ENCODE measurements at places on chromosomes 5 and 9. TPM values are rescaled to one million over a fixed set of nuclear protein-coding genes. Genes with fewer than 3 reads are reported as not detected.

DNA sequence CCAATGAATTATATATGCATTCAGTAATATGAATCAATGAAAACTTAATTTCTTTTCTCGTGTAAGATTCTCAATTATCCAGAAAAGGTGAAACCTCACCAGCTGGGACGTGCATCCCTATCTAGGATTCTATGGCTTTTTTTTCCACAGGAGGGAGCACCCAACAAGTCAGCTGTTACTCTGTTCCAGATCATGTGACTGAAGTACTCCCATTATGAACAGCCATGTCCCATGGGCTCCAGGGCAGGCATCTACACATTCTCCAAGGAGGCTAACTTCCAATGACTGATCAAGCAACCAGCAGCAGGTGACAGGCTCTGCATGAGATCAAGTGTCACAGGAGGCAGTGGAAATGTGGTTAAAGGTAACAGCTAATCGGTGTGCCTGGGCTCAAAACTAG lies 118.8 kb downstream of the ELAVL2 start:
- no peak overlapping the region for H3K4me3 ChIP-seq
- DNase-seq = no peak
- no peak overlapping the region for H3K27ac ChIP-seq
- no peaks in the 10 kb centered on the region for H3K27me3 ChIP-seq

GRCh38 chr5:155556700-155557099 lies 543.1 kb downstream of the KIF4B start:
- no peaks in the 10 kb centered on the region for H3K4me1 ChIP-seq
- no peak overlapping the region for H3K27ac ChIP-seq
- H3K27me3 ChIP-seq = no peaks in the 10 kb centered on the region
- no peak for DNase-seq
- no peaks in the 10 kb centered on the region for H3K36me3 ChIP-seq
- no peak overlapping the region for H3K4me3 ChIP-seq

GRCh38 chr5:8770431-8770830 lies 775.4 kb downstream of the SEMA5A start:
- H3K4me1 ChIP-seq = no peaks in the 10 kb centered on the region
- H3K27ac ChIP-seq = no peak overlapping the region
- no peak for DNase-seq
- H3K27me3 ChIP-seq = no peaks in the 10 kb centered on the region
- no peaks in the 10 kb centered on the region for H3K36me3 ChIP-seq

GRCh38 chr5:114734238-114734637 lies 372.4 kb downstream of the KCNN2 start:
- no peaks in the 10 kb centered on the region for H3K4me1 ChIP-seq
- no peaks in the 10 kb centered on the region for H3K27me3 ChIP-seq
- no peak overlapping the region for H3K4me3 ChIP-seq
- DNase-seq = no peak
- no peak overlapping the region for H3K27ac ChIP-seq

DNA sequence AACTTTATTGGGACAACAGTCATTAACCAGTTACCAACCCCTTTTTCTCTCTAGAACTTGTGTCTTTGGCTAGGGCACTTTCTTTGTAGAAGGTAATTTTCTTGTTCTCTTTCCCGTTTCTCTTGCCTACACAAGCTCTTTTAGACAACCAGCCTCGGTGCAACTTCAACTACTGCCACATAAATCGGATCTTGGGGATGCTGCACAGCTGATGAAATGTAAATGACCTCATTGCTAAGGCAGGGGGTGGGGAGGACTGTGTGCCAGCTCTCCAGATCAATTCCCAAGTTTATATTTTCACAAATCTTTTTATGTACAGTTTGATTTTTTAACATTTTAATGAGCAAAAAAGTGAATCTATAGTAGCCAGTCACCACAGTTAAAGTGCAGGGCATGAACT lies 157.6 kb downstream of the DENND1A start:
- H3K4me1 ChIP-seq = no peaks in the 10 kb centered on the region
- DNase-seq = no peak
- H3K4me3 ChIP-seq = no peak overlapping the region
- no peaks in the 10 kb centered on the region for H3K27me3 ChIP-seq
- no peaks in the 10 kb centered on the region for H3K36me3 ChIP-seq

DNA sequence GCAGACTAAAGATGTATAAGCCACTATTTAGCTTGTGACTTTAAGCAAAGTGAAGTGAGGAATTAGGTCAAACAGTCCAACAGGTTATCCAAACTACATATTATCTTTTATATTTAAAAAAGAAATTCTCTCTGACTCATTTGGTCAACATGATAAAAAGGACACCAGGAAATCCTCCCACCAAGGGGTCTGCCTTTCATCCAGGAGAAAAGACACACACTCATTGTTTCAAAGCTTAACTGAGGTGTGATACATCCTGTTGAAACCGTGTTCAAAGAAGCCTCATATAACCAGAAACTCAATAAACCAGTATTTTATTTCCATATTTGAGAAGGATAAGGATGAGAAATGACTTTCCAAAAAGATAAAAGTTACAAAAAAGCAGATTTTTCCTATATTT lies 417.1 kb downstream of the HCN1 start:
- H3K4me3 ChIP-seq = no peak overlapping the region
- H3K4me1 ChIP-seq = no peaks in the 10 kb centered on the region
- no peaks in the 10 kb centered on the region for H3K36me3 ChIP-seq
- no peaks in the 10 kb centered on the region for H3K27me3 ChIP-seq
- DNase-seq = no peak

DNA sequence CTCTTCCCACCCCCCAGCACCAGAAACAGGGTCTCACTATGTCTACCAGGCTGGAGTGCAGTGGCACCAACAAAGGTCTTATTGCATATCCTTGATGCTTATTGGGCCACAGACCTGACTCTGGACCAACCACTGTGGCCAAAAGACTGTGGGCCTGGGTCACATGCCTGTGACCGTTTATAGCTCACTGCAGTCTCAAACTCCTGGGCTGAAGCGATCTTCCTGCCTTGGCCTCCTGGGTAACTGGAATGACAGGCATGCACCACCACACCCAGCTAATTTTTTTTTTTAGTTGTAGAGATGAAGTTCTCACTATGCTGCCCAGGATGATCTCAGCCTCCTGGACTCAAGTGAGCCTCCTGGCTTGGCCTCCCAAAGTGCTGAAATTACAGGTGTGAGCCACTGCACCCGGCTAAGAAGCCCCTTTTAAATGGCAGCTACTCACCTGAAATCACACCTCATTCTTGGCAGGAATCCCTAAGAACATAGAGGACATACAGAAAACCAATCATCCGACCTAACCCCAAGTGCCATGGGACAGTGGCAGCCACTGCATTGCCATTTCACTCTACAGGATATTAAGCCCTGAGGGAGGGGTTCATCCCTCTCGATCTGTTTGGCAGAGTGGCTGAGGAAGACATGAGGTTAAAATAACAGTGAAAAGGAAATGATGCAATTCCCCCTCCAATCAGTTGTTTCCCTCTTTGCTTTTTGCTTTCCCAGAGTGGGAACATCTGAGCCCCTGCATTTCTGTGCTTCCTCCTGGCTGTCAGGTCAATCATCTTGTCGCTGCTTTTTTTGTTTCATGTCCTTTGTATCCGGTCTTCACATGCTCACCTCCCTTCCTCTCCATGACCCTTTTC lies 74.6 kb downstream of the LRRC70 start:
- H3K27me3 ChIP-seq = no peaks in the 10 kb centered on the region
- no peak overlapping the region for H3K4me3 ChIP-seq
- no peaks in the 10 kb centered on the region for H3K4me1 ChIP-seq

DNA sequence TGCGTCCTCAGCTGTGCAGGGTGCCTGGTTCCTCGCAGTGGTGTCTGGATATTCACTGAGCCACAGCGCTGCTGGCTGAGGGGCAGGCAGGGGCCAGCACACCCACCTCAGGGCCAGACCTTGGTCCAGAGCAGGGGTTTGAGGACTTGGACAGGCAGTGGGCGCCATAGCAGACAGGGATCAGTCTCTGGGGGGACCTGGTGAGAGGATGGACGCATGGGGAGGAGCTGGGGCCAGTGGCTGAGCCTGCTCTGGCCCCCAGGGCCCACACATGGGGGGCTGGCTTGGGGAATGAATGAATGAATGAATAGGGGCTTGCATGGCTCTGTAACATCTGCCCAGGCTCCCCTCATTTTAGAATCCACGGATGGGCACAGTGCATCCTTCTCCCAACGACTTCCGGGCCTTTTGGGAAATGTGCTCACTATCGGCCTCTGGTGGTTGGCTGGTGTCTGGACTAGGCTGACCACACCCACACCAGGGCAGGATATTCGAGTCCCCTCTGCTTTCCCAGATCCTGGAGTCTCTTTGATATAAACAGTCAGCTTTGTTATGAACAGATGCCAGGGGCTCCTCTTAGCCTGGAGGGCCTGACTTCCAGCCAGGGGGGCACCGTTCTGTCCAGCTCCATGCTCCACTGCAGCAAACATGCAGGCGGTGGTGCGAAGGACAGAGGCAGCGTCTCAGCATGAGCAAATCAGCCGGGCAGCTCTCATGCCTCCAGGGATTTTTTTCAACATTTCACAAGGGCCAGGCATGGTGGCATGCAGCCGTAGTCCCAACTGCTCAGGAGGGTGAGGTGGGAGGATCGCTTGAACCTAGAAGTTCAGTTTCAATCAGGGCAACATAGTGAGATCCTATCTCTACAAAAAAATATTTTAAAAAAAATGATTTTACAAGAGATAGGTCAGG lies 62.6 kb downstream of the NEK6 start:
- H3K27me3 ChIP-seq = no peaks in the 10 kb centered on the region
- peak; percentile 81 for DNase-seq
- no peak overlapping the region for H3K27ac ChIP-seq
- H3K4me3 ChIP-seq = no peak overlapping the region

DNA sequence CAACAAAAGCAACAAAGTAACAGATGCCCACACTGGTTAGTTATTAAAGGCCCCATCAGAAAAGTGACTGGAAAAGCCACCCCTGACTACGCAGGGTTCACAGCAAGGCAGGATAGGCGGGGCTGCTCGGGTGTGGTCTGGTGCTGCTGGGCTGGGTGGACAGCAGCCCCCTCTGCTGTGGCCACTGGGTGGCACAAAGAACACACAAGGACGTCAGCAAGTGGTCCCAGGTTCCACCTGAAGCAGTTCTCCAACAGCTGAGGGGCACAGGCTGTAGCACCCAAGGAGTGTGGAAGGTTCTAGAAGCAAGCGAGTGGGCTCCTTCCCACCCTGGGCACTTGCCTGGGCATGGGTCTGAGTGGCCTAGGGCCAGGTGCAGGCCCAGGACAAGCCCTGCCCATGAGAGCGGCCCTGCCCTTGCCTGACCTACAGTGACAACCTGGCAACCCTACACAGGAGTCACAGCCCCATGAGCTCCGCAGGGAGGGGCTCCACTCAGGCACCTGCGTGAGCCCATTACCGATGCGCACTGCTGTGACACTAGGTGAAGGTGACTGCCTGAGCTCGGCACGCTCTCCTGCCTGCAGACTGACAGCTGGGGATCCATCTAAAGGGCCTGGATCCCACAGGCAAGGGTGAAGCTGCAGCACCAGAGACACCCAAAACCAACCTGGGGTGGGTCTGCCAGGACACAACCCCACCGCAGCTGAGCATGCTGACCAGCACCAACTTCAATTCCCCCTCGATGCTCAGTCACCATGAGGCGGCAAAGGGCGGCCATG lies 8.1 kb downstream of the BRD9 start:
- no peak for DNase-seq
- H3K36me3 ChIP-seq = peaks cover 70% of the 10 kb centered on the region
- no peaks in the 10 kb centered on the region for H3K27me3 ChIP-seq

DNA sequence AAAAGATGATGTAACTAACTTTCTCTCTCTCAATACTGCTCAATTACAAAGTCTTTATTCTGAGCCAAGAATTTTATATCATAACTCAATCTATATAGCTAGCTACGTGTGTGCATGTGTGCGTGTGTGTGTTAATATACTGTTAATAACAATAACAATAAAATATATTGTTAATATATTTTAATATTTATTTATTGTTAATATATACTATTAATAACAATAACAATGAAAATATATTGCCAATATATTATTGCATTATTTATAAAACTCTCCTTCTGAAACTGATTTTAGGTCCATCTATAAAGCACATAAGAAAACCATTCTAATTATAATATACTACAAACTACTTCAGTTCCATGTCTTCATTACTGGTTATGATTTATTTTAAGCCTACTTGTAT lies 60.6 kb downstream of the RASEF start:
- no peaks in the 10 kb centered on the region for H3K36me3 ChIP-seq
- no peak overlapping the region for H3K4me3 ChIP-seq
- H3K4me1 ChIP-seq = no peaks in the 10 kb centered on the region
- no peak for DNase-seq

GRCh38 chr5:1558944-1559343 lies 35.2 kb upstream of the LPCAT1 start:
- H3K27me3 ChIP-seq = peaks cover 6% of the 10 kb centered on the region
- H3K27ac ChIP-seq = no peak overlapping the region
- no peaks in the 10 kb centered on the region for H3K4me1 ChIP-seq
- H3K4me3 ChIP-seq = no peak overlapping the region
- H3K36me3 ChIP-seq = no peaks in the 10 kb centered on the region

DNA sequence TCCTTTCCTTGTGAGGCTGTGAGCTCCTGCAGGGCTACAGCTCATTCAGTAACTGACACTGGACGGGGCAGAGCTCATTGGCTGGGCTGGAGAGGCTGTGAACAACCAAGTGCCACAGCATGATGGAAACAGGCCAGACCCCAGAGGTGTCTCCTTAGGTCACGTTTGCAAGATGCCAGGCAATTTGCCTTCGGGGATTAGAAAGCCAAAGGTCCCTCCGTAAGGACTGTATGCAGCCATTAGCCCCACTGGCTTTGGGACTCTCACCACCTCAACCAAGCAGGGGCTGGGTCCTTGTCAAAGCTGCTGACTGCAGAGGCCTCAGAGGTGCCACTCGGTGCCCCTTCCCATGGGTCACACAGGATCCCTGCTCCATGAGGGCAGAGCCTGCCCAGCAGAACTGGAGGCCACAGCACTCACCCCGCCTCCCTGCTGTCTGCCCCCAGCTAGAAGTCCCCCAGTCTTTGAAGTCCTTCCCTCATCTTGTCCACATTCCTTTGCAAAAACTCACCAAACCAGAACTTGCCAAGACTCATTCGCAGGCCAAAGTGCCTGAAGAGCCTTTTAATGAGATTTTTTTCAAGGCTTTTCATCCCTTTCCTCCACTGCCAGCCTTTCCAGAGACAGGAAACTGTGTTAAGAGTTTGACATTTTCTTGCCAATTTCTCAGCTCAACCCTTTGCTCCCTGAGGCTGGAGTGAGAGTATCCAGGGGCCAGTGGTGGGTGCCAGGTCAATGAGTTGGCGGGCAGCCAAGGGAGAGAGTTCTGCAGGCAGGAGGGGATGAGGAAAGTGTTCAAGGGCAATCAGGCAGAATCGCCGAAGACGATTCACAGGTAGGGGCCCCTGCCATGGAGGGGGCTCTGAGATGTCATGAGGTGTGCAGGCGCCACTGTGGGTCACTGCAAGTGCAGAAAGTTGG lies 39.7 kb upstream of the SLC25A51 start:
- no peak overlapping the region for H3K4me3 ChIP-seq
- no peaks in the 10 kb centered on the region for H3K27me3 ChIP-seq
- H3K27ac ChIP-seq = peak overlapping the region; percentile 46
- DNase-seq = no peak

GRCh38 chr9:117678871-117679270 lies 25.3 kb upstream of the TLR4 start:
- no peaks in the 10 kb centered on the region for H3K4me1 ChIP-seq
- H3K27me3 ChIP-seq = no peaks in the 10 kb centered on the region
- DNase-seq = no peak
- no peak overlapping the region for H3K27ac ChIP-seq
- no peaks in the 10 kb centered on the region for H3K36me3 ChIP-seq

Gene CANX
- 275 TPM for total RNA-seq

Gene PCDHGC4
- total RNA-seq = 8.6 TPM

Gene ANKRD18A
- total RNA-seq = 0.14 TPM

Gene RARS1
- 65.8 TPM for total RNA-seq

Gene FOCAD
- 25.5 TPM for total RNA-seq
